Karpas-422 (cell line): ENCODE measurements at places on chromosomes 4 and X.

DNA sequence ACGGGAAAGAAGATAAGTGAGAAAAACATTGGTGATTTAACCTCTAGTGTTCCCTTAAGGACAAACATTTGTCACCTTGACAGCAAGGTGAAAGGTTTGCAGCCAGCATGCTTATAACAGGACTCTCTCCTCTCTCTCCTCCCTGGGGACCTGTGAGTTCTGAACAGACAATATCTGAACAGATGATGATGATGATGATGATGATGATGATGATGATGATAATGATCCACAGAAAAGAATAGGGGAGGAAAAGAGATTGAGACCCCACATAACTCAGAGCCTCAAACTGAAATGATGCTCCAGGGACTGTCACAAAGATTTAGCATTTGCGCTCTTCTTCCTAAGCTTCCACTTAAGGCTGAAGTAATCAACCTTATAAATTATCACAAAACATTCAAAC is 103.9 kb downstream of the SLC10A7 start:
- H3K27ac ChIP-seq: no peak overlapping the region
- no peaks in the 10 kb centered on the region for H3K4me1 ChIP-seq

DNA sequence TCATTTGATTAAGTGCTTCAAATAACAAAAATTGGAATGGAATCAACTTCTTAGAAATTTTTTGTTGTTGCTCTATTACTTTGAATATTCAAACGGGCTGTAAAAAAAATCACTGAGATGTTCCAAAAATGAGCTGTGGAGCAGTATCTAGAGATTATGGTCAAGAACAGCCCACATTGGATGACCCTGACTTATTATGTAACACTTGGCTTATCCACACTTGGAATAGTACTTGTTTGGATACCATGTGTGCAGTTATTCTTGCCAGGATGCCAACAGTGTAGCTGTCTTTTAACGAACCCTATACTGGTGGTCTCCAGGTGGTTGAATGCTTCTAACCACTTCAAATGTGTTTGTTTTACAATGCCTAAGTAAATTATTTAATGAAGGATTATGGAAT is 64.9 kb upstream of the CAMK2D start:
- H3K4me3 ChIP-seq: no peak overlapping the region
- DNase-seq: no peak
- H3K27me3 ChIP-seq: peaks cover 2% of the 10 kb centered on the region; the same call in 1 of the 2 replicates
- H3K27ac ChIP-seq: no peak overlapping the region
- H3K4me1 ChIP-seq: no peaks in the 10 kb centered on the region

DNA sequence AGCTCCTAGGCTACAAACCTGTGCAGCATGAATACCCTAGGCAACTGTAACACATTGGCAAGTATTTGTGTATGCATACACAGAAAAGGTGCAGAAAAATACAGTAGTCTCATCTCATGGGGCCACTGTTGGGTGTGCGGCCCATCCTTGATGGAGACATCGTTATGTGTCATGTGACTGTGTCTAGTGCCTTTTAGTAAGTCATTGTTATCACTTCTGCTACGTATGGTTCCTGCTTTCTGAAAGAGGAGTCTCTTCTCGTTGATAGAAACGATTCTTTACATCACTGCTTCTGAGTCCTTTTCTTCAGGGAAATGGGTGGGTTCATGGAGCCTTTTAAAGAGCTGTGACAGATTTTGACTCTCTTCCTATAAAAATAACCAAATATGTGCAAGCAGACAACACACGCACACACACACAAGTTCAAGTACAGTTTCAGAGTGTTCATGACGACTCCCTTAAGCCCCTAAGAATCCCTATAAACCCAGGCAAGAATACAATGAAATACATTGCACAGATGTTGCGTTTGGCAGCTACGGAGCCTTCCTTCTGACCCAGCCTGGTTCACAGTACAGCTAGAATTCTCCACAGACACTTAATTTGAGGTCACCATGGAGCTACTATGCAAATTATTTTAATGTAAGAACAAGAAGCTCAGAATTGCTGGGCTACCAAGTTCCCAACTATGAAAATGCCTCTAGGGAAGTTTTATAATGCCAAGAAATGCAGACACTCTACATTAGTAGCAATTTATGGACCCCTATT is 10.2 kb upstream of the STK32B start:
- H3K36me3 ChIP-seq: no peaks in the 10 kb centered on the region
- no peak for DNase-seq
- H3K27me3 ChIP-seq: no peaks in the 10 kb centered on the region; the same call in 1 of the 2 replicates
- H3K4me1 ChIP-seq: peaks cover 10% of the 10 kb centered on the region

DNA sequence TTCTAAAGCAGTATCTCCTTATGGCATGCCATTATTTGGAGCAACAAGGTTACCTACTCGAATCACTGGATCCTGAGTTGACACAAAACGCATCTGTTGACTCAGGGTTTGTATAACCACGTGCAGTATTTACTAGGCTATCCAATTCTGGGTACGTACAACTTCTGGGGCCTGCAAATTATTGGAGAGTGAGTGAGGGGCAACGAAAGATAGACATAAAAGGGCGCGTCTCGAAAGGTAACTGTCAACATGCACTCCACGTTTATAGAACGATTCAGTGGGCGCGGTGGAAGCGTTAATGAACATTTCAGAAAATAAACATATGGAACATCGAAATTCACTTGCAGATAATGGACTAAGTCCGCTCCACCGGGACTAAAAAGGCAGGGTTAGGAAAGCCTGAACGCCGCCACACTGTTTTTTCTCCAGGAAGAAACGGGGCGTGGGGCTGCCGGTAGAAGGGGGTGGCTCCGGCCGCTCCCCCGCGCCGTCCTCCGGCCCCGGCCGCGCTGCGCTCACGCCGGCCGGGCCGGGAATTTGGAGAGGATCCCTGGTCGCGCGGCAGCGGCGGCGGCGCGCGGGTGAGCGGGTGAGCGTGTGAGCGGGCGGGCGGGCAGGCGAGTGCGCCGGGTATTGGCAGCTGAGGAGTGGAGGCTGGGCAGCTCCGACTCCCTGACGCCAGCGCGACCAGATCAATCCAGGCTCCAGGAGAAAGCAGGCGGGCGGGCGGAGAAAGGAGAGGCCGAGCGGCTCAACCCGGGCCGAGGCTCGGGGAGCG is at the start of gene SMAD1:
SMAD1 (plus strand) TSS at position 690 of the 778 bp plus-strand sequence. CDS start 32,761 bp downstream, outside the sequence.
- H3K27me3 ChIP-seq: no peaks in the 10 kb centered on the region
- no peak within 1 kb of the TSS for H3K4me3 ChIP-seq
- no peak for DNase-seq
- H3K4me1 ChIP-seq: peaks cover 12% of the 10 kb centered on the region

GRCh38 chr4:8860096-8860891 is 11.3 kb downstream of the HMX1 start:
- no peaks in the 10 kb centered on the region for H3K36me3 ChIP-seq
- H3K4me3 ChIP-seq: no peak overlapping the region
- no peak overlapping the region for H3K27ac ChIP-seq
- H3K4me1 ChIP-seq: no peaks in the 10 kb centered on the region
- DNase-seq: no peak
- H3K27me3 ChIP-seq: no peaks in the 10 kb centered on the region

DNA sequence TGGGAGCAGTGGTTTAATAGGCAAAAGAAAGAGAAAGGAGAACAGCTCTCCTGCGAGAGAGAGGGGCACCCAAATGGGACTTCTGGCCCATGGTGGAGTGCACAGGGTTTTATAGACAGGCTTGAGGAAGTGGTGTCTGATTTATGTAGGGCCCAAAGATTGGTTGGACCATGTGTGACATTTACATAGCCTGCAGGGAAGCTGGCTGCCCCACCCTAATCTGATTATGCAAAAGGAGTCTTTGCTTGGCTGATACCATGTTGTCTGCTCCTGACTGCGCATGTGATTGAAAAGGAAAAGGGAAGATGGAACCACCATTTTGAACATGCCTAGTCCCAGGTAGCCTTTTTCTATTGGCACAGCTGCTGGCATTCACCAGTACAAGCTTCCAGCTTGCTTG is 100.0 kb upstream of the DIPK2B start:
- H3K4me1 ChIP-seq: no peaks in the 10 kb centered on the region
- DNase-seq: no peak
- H3K36me3 ChIP-seq: no peaks in the 10 kb centered on the region
- no peaks in the 10 kb centered on the region for H3K27me3 ChIP-seq
- no peak overlapping the region for H3K4me3 ChIP-seq

- H3K4me3 ChIP-seq: no peak overlapping the region
- no peak for DNase-seq
- no peaks in the 10 kb centered on the region for H3K4me1 ChIP-seq
- H3K27ac ChIP-seq: no peak overlapping the region
- H3K27me3 ChIP-seq: no peaks in the 10 kb centered on the region
Observed at GRCh38 chr4:81685104-81685503, 213.4 kb upstream of the RASGEF1B start.

GRCh38 chrX:40282348-40282747 is 184.6 kb upstream of the BCOR start:
- H3K36me3 ChIP-seq: no peaks in the 10 kb centered on the region
- peaks cover 18% of the 10 kb centered on the region for H3K4me1 ChIP-seq
- H3K27me3 ChIP-seq: no peaks in the 10 kb centered on the region
- no peak overlapping the region for H3K27ac ChIP-seq
- no peak for DNase-seq
- H3K4me3 ChIP-seq: no peak overlapping the region

GRCh38 chrX:16310326-16310725 is 143.0 kb downstream of the MAGEB17 start:
- no peak overlapping the region for H3K4me3 ChIP-seq
- DNase-seq: no peak
- no peaks in the 10 kb centered on the region for H3K27me3 ChIP-seq

DNA sequence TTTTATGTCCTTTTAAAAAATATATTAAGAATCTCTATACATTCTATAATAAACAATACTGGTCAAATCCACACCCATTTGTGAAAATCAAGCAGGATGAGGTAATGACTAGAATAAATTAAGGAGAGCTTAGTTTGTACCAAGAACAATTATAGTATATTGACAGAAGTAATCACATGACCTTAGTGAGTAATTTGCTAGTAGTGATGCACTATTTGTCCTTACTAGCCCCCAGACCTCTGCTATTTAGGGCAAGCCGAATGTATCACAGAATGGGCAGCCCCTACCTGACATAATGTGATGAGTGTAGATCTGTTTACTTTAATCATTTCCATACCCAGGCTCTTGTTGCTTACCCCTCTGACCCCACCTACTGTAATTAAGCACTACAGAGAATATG is 15.8 kb downstream of the ATP1B4 start:
- H3K27me3 ChIP-seq: no peaks in the 10 kb centered on the region
- H3K4me1 ChIP-seq: no peaks in the 10 kb centered on the region
- no peak overlapping the region for H3K4me3 ChIP-seq
- no peaks in the 10 kb centered on the region for H3K36me3 ChIP-seq

DNA sequence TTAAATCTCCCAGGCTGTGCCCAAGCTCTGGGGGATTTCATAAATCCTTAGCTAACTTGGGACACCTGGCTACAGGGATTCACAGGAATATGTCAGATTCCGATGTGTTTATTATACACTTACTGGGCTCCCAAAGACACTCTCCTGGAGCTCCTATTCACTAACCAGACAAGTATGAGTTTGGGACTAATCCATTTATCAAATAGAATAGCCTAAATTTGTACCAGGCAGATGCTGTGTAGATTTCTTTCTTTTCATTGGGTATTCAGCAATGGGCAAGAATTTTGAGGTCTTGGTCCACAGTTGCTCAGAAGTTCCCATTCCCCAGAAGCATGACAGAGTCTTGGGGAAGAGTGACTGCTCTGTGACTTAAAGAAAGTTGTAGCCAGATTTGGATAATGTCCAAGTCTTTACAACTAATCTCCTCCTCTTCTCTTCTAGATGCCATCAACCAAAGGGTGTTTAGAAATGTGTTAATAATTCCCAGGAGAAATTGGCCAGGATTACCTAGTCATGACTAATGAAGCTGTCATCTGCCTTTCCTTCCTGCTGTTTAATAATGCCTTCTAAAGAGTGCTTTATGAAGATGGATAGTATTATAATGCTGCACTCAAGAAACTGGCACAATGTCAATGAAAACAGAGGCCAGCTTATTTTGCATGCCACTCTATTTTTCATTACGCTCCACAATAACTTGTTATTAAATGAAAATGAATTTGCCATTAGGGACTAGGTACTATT is 120.9 kb downstream of the CHIC2 start:
- H3K4me1 ChIP-seq: peaks cover 12% of the 10 kb centered on the region
- no peak for DNase-seq
- no peak overlapping the region for H3K27ac ChIP-seq
- H3K36me3 ChIP-seq: no peaks in the 10 kb centered on the region

- no peaks in the 10 kb centered on the region for H3K36me3 ChIP-seq
- no peak overlapping the region for H3K27ac ChIP-seq
- DNase-seq: no peak
- no peaks in the 10 kb centered on the region for H3K4me1 ChIP-seq
- H3K4me3 ChIP-seq: no peak overlapping the region
Observed at GRCh38 chr4:78213218-78213617, 156.1 kb downstream of the FRAS1 start.

- no peak overlapping the region for H3K4me3 ChIP-seq
- H3K4me1 ChIP-seq: no peaks in the 10 kb centered on the region
- H3K36me3 ChIP-seq: no peaks in the 10 kb centered on the region
- H3K27ac ChIP-seq: no peak overlapping the region
- H3K27me3 ChIP-seq: no peaks in the 10 kb centered on the region
- DNase-seq: no peak
Observed at GRCh38 chr4:66797608-66798007, 747.7 kb downstream of the CENPC start.

DNA sequence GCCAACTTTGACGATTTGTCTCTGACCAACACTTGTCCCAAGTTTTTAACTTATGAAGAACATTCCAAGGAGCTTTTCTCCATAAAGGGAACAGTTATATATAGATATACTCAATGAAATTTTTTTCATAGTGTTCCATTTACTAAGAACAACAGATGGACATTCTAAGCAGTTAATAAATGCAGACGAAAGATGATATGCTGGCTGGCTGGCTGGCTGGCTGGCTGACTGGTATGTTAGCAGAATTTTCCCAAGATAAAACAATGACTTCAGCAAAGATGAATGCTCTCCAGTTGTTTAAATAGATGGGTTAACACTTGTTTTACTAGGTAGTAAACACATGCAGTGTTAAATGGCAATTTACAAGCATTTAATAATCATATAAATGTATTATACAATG is 62.2 kb downstream of the SPANXN3 start:
- no peak overlapping the region for H3K27ac ChIP-seq
- no peaks in the 10 kb centered on the region for H3K4me1 ChIP-seq
- H3K27me3 ChIP-seq: no peaks in the 10 kb centered on the region

DNA sequence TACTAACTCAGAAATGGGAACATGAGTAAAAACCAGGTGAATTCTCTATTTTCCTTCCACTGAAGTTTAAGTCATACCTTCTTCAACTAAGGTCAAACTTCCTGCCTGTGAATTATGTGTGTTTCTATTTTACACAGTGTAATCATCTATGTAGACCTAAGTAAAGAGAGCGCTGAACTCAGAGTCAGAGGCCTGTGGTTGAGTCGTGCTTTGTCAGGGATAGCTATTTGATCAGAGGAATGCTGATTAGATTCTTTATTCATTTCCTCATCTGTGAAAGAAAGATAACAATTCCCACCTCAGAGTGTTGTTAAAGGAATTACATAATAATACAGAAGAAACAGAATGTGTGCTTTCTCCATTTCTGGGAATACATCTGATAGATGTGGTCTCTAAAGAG is 654.1 kb downstream of the STIM2 start:
- no peak overlapping the region for H3K27ac ChIP-seq
- no peaks in the 10 kb centered on the region for H3K36me3 ChIP-seq
- H3K27me3 ChIP-seq: no peaks in the 10 kb centered on the region
- DNase-seq: no peak
